Activated CD4-positive, alpha-beta T cell treated with anti-CD3 and anti-CD28 coated beads, Interleukin-2, amount 50 U/mL, for 4 hours (primary cell): ENCODE measurements at places on chromosomes 7 and 10.

DNA sequence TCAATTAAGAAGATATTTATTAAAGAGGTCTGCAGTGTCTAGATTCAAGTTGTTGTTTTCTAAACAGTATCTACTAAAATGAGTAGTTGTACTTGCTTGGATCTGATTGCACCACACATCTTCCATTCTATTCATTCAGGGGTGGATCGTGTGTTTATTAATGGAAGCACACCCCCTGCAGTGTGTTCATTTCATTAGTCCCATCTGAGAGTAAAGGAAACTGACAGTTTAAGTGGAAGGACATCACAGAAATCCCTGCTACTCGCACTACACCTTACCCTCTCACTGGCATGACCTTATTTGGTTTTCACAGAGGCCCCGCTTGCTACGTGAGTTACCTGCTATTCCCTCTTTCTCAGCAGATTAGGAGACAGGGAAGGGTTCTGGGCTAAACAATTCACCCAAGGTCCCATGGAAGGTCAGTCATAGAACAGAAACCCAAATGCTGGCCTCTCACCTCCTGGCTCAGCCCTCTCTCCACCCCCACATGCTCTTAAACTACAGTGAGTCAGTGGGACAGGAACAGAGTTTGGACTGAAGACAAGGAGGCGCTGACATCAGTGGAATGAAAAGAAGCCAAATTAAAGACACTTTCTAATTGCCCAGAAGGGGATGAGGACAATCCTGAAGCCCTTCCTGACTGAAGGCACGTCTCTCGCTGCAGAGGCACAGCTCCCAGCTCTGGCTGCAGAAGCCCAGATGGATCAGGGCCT is 369.2 kb upstream of the NRP1 start:
- no peak for DNase-seq

- DNase-seq, result no peak
These were observed 291.2 kb downstream of the AUTS2 start for GRCh38 chr7:69889338-69889975.

- DNase-seq, result no peak
These were observed 77.0 kb upstream of the FAM20C start for GRCh38 chr7:115274-115911.

GRCh38 chr7:153036396-153037063 is 277.0 kb downstream of the ACTR3B start:
- no peak for DNase-seq

DNA sequence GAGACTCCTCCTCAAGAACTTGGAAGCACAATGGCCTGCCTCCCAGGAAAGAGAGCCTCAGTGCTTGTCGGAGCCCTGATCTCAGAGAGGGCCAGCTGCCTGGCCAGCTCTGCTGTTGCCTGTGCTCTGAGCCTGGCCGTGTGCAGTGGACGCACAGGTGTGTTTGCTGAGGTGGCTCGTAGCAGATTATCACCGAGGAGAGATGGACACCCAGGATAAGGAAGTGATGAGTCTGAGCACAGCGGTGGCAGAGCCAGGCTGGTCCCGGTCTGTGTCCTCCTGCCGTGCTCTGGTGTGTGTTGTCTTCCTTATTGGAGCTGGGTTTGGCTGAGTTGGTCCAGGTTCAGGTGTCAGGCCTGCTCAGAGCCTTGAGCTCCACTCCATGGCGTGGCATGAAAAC is 208.5 kb downstream of the EBF3 start:
- no peak for DNase-seq

GRCh38 chr7:155753446-155753965 is 58.8 kb downstream of the SHH start:
- no peak for DNase-seq

DNA sequence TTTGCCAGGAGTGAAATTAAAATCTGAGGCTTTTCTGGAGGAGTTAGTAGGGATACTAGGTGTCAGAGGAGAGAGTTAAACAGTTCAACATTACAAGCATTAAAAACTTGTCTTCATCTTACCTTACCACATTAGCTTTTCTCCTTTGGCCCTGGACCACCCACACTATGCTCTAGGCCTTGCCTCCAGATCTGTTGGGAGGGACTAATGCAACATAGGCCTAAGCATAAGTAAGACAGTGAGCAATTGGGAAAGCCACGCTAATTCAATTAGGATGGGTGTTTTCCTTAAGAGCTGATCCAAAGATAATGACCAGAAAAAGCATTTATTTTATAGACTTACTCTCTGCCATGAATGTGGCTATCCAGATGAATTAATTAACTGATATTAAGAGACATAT is 158.9 kb downstream of the ELMO1 start:
- no peak for DNase-seq

DNA sequence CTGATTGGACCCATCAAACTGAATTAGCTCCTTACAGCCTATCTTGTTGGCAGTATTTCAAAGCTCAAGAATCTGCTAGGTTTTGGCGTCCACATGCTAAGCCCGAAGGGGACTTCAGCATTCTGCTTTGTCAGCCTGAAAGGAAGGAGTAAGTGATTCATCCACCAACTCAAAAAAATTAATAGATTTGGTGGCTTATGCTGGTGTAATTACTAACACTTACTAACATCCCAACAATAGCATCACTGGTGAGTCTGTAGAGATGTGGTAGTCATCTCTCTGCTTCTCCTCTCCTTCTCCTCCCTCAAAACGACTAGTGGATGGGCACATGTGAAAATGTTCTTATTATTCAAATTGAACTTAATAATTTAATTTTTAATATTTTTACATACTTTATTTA is 53.8 kb upstream of the EGR2 start:
- no peak for DNase-seq

DNA sequence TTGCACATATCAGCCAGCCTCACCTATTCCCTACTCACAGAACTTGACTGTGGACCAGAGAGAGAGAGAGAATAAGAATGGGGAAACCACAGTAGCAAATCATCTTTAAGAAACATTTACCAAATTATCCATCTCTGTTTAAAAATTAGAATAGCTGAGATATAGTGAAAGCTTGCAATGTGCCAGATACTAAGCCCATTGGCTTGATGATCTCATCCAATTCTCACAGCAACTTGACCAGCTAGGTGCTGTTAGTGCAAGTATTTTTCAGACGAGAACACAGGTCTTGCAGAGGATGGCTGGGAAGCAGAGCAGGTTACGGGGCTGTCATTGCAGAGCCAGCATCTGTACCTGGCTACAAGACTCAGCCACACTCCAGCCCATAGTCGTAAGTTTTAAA is 50.9 kb downstream of the KLF6 start:
- DNase-seq, result no peak

DNA sequence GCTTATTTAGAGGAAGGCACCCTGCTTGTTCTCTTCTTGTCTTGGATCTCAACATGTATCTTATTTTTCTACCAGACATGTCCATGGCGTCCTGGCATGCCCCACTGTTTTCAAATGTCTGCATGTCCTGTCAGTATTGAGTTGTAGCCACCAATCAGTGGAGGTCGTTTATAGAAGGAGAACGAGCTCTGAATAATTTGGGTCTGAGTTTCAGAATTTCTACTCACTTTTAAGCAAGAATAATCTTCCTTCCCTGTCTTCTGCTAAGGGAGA is 2.9 kb upstream of the HOXA13 start:
- DNase-seq, result no peak

DNA sequence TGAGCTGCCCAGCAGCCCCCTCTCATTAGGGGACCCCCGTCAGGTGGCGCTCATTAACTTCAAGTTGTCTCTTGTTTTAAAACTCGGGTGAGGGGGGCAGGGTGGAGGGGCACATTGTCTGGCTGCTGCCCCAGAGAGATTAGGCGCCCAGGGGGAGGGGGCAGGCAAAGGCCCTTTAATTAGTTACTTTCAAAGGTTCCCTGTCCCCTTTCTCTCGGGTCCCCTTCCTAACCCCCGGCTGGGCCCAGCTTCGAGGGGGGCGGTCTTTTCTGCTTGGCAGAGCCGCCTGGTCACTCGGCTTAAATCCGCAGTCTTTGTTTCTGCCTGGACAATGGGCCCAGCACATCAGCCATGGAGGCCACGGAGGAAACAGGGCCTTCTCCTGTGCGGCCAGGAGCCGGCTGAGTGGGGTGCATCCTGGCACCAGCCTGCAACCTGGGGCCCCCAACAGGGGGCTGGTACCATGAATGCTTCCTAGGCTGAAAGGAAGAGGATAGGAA is 38.9 kb upstream of the SLF2 start:
- no peak for DNase-seq

DNA sequence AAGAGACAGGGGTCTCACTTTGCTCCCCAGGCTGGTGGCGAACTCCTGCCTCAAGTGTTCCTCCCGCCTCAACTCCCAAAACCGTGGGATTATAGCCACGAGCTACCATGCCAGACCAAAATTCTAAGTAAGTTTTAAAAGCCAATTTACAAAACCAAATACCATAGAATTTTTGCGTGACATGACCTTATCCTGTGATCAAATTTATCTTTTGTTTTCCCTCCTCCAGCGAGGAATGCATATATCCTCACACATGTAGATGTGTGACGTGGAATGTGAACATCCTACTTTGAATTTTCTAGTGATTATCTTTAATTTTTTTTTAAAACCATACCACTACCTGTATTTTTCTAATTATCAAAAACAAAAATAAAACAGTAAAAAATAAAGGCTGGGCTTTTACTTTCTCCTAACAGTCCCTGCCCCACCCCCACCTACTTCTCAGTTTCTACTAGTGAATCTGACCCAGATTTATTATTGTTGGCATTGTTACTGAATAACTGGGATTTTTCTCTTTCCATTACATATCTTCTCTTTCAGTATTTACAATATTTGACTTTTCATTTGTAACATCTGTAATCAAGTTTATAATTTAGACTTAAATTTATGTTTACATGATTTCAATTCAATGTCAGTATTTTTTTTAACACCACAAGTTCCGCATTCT is 26.0 kb downstream of the CYTH3 start:
- DNase-seq, result no peak

- DNase-seq, result no peak
These were observed 1231.2 kb downstream of the GATA3 start for GRCh38 chr10:9285690-9286089.

GRCh38 chr7:32774541-32774951 is 117.0 kb downstream of the KBTBD2 start:
- no peak for DNase-seq

GRCh38 chr7:129227646-129228578 is 3.1 kb downstream of the AHCYL2 start:
- DNase-seq, result no peak

GRCh38 chr7:50711271-50712175 is 71.2 kb downstream of the GRB10 start:
- DNase-seq, result no peak

- no peak for DNase-seq
These were observed 358.8 kb upstream of the SEMA3C start for GRCh38 chr7:81277691-81278090.

- DNase-seq, result no peak
These were observed 148.0 kb downstream of the NRCAM start for GRCh38 chr7:108308276-108308675.

GRCh38 chr7:12539681-12540080 is 30.8 kb upstream of the SCIN start:
- no peak for DNase-seq

DNA sequence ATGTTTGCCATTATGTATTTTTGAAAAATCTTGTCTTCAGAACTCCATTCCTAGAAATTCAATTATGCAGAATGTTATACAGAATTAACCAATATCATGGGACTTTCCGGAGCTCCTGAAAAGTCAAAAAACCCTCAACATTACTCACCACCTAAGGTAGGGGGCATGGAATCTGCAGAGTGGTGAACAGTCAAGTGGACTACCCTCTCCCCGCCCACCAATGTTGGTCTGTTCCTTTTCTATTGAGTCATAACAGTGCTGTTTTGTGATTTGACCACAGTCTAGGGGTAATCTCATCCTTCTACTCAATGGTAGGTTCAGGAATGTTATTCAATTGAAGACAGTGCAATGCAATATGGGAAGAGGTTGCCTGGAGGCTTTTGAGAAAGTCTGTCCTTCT is 130.5 kb upstream of the HABP2 start:
- DNase-seq, result no peak

- DNase-seq, result no peak
These were observed 61.6 kb downstream of the MEST start for GRCh38 chr7:130553398-130554029.

DNA sequence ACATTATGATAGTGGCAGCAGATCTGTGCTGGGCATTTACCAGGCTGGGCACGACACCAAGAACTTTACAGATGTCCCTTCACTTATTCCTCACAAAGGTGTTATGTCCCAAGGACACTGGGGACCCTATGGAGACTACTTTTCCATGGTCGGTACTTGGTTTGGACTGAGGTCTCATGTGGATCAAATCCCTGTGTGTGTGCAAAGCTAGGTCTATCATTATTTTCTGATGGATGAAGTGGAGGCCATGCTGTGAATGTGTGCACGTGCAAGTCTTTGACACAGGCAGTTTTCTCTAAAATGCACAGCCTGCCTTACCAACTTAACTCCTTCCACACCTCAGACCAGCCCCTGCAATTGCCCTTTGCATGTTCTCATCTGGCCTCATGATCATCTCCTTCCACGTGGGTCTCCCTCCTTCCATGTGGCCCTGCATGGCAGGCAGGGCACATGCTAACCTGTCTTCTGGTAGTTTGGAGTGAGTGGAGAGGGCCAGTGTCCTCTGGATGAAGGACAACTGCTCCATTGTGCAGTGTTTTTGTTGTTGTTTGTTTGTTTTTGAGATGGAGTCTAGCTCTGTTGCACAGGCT is 16.0 kb upstream of the ZNF273 start:
- no peak for DNase-seq

- DNase-seq, result no peak
These were observed 251.4 kb upstream of the ZMIZ1 start for GRCh38 chr10:78817361-78817760.

DNA sequence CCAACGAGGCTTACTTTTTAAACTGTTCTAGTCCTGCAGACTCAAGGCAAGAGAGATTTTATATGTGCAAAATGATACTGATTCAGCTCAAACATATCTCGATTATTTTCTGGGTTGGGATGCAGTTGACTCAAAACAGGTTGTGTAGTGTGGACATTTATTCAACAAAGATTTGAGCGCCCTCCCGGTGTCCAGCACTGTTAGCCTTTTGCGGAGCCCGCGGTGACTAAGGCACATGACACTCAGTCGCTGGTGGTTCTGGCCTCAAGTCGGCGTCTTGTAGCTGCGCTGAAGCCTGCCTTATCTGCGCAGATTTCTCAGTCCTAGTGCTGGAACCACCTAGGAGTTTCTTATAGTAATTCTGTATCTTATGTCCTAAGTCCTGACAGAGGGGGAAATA is 938 bp upstream of the CADPS2 start:
- no peak for DNase-seq
